ENCODE measurements at places on chromosomes 1 and 21.

- no peak for ATAC-seq
Observed at GRCh38 chr1:175216444-175216843, 23.9 kb upstream of the KIAA0040 start.

GRCh38 chr1:27026621-27027574 lies 14.2 kb upstream of the TENT5B start:
- no peak for ATAC-seq

DNA sequence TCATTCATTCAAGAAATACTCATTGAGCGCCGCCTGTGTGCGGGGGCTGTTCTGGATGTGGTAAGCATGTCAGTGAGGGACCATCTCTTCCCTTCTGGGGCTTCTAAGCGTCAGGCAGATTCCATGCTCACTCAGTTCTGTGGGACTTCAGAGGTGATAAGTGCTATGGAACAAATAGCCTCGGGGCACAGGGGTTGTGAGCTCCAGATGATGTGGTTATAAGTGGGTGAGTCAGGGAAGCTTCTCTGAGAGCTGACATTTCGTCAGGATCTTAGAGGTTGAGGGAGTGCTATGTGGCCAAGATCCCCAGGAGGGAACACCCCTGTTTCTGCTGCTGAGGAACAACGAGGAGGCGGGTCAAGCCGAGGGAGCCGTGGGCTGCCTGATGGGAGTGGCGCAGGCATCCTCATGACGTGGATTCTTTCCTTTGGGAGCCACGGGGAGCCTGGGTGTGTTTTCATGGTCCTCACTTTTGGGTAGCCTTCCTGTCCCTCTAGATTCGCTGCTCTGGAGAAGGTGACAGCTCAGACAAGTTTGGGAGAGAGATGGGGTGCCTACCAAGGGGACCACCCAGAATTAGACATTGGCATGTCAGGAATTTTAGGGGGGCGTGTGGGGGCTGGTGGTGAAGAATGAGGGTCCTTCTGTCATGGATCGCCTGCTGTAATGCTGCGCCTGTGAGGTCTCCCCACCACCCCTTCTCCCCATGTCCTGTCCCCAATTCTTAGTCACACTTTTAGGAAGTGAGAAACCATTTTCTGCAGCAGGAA lies 38.5 kb downstream of the HUNK start:
- no peak for ATAC-seq

DNA sequence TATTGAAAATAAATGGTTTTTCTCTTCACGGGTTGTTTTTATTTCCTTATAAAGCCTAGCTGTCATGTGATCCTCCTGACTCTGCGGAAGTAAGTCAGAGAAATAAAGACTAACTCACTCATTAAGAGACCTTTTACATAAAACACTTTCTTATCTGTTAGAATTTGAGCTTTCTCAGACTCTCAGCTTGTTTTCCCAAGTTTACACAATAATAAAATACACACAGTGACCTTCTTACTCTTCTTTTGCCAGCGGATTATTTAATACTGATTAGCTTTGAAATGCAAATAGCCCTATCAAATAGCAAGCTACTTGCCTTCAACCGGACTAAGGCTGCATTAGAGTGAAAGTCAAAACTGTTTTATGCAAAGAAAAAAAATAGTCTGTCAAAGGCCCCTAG lies 45.5 kb upstream of the CXADR start:
- ATAC-seq = no peak

All from activated CD4-positive, CD25-positive, alpha-beta regulatory T cell treated with anti-CD3 and anti-CD28 coated beads, Interleukin-2, amount 50 U/mL, for 24 hours (primary cell).